ENCODE measurements at places on chromosomes 5 and 9.

GRCh38 chr9:14238518-14238917 is 75.4 kb downstream of the NFIB start:
- no peak for DNase-seq

DNA sequence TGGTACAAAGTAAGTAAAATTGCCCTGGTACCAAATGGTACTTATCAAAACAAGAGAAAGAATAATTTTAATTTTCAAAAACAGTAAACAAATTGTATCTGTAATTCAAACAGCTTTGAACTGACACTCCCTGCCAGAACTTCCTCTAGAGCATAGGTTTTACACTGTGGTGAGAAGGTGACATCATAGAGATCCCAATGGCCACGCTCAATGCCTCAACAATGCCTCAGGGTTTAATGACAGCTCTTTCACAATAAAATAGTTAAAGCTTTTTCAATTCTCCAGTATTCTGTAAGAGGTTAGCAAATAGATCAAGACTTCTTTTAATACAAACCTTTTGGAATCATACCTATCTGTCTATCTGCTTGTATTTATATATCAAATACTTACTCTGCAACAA is 437.1 kb downstream of the PRR16 start:
- DNase-seq: no peak

DNA sequence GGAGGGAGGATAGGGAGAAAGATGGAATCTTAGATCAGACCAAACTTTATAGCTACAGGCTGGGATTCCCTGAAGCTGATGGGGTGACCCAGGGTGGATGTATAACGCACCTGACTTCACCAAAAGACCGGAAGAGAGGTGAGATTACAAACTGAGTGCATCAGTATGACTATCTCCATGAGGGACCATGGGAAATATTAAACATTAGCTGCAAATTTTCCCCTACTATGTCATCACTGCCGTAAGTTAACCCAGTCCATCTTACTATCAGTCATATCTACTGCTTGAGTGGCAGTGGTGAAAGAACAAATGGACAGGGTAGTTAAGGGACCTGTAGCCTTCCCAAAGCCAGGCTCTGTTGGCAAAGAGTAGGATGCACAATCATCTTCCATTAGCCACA is 368.3 kb downstream of the EFNA5 start:
- DNase-seq: no peak

- no peak for DNase-seq
Measured at GRCh38 chr5:168603746-168604145, 24.6 kb upstream of the PANK3 start.

DNA sequence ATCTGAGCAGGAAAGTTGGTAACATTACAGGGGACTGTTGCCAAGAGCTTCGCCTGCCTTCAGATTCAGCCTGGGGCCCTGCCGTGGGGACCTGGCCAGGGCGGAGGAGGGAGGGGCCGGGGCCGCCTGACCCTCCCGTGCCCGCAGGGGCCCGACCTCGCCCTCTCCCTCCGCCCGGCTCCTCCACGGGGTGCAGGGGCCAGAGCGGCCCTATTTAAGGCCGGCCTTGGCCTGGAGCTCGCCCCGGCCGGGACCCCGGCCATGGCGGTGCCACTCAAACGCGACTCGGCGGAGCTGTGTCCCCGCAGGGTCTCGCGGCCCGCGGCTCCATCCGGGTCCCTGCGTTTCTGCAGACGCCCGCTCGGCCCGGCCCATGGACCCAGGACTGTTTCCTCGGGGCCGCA is 757 bp downstream of the TMEM250 start:
- DNase-seq: no peak

DNA sequence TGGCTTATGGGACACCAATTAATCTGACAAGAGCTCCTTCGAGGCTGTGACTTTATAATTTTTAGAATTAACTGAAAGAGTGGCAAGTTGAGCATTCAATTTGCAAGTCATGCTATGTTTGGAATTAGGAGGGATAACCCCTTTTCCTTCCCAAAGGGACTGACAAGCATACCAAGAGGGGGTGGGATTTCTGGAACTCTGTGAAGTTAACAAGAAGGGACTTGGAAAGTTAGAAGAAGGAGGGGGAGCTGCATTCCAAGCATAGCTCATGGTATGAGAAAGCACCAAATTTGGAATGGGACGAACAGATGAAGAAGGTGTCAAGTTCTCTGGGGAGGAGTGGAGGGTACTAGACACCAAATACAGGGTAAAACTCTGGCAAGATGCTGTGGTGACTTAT is 8.9 kb upstream of the PALM2AKAP2 start:
- no peak for DNase-seq

DNA sequence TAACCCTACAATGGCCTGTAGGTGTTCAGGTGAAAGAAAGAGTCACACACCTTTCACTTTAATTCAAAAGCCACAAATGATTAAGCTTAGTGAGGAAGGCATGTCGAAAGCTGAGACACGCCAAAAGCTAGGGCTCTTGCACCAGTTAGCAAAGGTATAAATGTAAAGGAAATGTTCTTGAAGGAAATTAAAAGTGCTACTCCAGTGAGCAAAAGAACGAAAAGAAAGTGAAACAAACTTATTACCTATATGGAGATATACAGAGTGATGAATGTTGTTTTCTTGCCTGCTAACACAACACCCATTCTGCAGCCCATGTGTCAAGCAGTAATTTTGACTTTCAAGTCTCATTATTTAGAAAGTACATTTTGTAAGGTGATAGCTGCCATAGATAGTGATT is 254.2 kb upstream of the SLC24A2 start:
- DNase-seq: no peak

All from stimulated activated CD8-positive, alpha-beta memory T cell treated with anti-CD3 and anti-CD28 coated beads, Interleukin-4, amount 100 ng/mL, for 1 hour (primary cell).